ENCODE measurements at places on chromosomes 6 and 20.

- no peak for DNase-seq
Observed at GRCh38 chr6:53220605-53221004, 72.0 kb upstream of the GCM1 start.

GRCh38 chr20:4820806-4821518 lies 99.3 kb downstream of the PRND start:
- DNase-seq: no peak

DNA sequence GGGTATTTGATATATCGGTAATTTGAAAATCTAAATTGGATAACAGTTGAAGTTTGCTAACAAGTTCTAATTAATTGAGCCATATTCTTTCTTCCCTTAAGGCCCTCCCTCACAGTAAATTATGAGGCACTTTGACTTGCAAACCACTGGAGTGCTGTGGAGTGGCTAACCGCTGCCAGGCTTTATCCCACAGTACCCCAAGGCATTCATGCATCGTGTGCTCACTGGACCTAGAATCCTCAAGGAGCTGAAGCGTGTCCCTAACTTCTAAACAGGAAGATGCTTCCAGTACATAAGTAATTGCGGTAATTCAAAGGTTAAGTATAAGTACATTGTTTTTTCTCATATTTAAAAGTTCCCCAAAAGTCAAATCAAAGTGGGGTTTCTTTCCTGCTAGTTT lies 499.9 kb downstream of the TFAP2A start:
- no peak for DNase-seq

DNA sequence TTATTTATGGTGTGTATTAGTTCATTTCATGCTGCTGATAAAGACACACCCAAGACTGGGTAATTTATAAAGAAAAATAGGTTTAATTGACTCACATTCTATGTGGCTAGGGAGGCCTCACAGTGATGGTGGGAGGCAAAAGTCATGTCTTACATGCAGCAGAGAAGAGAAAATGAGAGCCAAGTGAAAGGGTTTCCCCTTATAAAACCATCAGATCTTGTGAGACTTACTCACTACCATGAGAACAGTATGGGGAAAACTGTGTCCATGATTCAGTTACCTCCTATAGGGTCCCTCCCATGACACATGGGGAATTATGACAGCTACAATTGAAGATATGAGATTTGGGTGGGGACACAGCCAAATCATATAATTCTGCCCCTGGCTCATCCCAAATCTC lies 150.0 kb upstream of the AHI1 start:
- no peak for DNase-seq

DNA sequence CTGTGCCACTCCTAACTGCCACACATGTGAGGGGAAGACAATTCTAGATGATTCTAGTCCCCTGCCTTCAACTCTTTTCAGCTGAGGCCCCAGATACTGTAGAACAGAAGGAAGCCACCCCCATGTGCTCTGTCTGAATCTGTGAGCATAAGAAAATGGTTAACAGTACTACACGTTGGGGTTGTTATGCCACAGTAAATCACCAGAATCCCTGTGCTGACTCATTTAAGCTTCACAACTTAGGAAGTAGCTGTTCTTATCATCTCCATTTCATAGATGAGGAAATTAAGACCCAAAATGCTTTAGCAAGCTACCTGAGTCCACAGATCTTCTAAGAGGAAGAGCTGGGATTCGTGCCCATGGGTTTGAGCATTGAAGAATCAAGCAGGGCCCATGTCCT lies 27.4 kb upstream of the SCRT2 start:
- DNase-seq: no peak

DNA sequence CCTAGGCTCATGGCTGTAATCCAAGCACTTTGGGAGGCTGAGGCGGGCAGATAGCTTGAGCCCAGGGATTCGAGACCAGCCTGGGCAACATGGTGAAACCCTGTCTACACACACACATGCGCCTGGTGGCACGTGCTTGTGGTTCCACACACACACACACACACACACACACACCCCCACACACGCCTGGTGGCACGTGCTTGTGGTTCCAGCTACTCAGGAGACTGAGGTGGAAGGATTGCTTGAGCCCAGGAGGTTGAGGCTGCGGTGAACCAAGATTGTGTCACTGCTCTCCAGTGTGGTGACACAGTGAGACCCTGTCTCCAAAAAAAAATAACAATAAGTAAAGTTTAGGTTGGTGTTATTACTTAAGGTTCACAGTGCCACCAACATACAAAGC lies 165.8 kb downstream of the ZFAND3 start:
- no peak for DNase-seq

DNA sequence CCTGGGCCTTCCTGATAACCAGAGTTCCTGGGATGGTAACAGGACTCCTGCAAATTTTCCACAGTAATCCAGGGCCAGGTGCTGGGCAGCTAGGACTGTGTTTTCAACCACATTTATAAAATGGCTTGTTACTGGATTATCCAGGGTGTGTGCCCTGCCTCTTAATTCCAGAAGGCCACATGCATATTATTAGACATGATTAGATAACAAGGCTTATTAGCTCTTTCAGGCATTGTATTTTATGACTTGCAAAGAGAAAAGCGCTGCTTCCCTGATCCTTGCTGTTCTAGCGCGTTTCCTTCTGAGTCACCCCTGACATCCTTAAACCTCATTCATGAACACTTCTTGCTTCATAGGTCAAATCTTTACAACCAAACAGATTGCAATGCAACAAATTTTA lies 208.6 kb downstream of the UST start:
- DNase-seq: no peak

- no peak for DNase-seq
Observed at GRCh38 chr6:122657601-122658000, 47.4 kb downstream of the PKIB start.

DNA sequence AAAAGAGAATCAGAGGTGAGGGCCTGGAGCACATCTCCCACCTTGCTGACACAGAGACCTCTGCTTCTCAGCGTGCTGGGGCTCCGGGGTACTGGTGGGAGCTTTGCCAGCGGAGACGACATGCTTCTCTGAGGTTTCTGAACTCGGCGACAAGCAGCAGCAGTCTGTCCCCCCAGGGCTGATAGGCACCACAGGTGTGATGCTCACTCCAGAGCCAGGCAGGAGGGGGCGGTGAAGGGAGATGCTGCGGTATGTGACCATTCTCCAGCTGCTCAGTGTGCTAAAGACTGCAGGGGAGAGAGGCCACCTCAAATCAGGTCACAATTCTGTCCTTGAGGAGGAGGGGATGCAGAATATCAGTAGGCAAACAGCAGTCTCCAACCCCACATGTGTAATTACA lies 219.9 kb downstream of the ALDH8A1 start:
- no peak for DNase-seq

- DNase-seq: no peak
Observed at GRCh38 chr20:33188421-33188820, 20.5 kb downstream of the BPIFA2 start.

- DNase-seq: no peak
Observed at GRCh38 chr20:2114127-2114959, 12.7 kb downstream of the STK35 start.

- DNase-seq: no peak
Observed at GRCh38 chr6:116467514-116467913, 6.3 kb downstream of the CALHM6 start.

DNA sequence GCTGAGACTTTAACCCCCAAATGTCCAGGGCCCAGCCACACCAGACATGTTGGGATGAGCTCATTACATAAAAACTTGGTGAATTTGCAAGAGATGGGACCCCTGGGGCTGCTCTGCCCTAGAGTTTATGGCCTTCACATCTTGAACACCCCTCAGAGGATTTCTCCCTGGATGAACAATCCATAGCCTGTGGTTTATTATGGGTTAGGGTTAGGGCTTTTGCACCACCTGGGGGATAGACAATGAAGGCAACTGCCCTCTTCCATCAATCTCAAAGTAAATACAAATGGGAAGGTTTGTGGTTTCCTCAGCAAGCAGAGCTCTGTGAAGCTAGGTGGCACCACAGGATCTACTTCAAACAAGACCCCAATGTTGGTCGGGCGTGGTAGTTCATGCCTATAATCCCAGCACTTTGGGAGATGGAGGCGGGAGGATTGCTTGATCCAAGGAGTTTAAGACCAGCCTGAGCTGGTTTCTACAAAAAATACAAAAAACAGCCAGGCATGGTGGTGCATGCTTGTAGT lies 17.4 kb downstream of the SPINT3 start:
- DNase-seq: no peak

GRCh38 chr6:157861814-157862213 lies 38.8 kb downstream of the SNX9 start:
- no peak for DNase-seq

GRCh38 chr6:114718716-114719270 lies 376.0 kb upstream of the HS3ST5 start:
- no peak for DNase-seq

- DNase-seq: no peak
Observed at GRCh38 chr6:37600312-37600916, 97.3 kb downstream of the MDGA1 start.

DNA sequence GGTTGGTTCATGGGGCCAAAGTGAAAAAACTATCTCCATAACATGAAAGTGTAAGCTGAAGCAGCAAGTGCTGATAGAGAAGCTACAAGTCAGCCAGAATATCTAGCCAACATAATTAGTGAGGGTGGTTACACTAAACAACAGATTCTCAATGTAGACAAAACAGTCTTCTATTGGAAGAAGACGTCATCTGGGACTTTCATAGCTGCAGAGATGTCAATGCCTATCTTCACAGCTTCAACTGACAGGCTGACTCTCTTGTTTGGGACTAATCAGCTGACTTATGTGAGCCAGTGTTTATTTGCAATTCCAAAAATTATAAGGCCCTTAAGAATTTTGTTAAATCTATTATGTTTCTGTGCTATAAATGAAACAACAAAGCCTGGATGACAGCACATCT lies 63.2 kb downstream of the GMDS start:
- DNase-seq: no peak

DNA sequence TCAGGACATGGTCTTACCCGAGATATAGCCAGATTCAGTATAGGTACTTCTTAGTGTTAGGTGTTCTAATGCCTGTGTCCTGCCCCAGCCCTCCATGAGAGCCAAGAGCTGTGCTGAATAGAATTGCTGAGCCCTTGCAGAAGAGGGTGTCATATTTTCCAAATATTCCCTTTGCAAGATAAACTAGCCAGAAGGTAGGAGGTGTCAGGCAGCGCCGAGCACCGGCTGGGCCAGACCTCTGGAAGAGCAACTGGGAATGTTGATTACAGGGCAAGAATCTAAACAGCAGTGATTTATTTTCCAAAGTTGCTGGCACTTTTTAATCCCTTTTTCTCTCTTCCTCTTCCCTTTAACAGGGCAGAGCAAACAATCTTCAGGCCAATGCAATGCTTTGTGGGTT lies 37.1 kb upstream of the EZR start:
- DNase-seq: no peak

DNA sequence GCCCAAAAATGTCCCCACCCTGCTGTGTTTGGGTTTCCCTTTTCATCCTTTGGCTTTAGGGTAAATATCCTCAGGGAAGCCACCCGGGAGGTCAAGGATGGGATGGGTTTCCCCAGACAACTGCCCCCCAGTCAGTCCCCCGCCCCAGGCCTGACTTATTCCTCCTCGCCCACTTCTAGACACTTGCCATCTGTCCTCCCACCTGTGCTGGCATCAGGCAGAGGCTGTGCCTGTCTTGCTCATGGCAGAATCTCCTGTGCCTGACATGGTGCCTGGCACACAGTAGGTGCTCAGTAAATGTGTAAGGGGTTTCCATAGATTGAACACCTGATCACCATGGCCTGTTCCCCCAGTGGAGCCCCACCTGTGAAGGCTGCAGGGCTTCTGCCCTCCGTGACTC lies 141.8 kb downstream of the PHACTR3 start:
- DNase-seq: no peak

- DNase-seq: no peak
Observed at GRCh38 chr20:34112600-34113101, 608 bp upstream of the EIF2S2 start.

DNA sequence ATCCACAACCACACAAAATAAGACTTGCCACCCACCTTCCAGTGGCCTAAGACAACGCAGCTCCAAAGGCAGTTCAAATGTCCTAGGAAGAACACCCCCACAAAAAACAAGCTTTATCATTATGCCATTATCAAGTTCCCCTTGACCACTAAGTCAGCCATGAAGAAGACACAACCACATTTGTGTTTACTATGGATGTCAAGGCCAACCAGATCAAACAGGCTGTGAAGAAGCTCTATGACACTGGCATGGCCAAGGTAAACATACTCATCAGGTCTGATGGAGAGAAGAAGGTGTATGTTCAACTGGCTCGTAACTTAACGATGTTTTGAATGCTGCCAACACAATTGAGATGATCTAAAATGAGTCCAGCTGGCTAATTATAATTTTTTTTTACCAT lies 26.1 kb downstream of the SEC63 start:
- DNase-seq: no peak

GRCh38 chr20:45776931-45777330 lies 14.8 kb downstream of the WFDC3 start:
- no peak for DNase-seq

DNA sequence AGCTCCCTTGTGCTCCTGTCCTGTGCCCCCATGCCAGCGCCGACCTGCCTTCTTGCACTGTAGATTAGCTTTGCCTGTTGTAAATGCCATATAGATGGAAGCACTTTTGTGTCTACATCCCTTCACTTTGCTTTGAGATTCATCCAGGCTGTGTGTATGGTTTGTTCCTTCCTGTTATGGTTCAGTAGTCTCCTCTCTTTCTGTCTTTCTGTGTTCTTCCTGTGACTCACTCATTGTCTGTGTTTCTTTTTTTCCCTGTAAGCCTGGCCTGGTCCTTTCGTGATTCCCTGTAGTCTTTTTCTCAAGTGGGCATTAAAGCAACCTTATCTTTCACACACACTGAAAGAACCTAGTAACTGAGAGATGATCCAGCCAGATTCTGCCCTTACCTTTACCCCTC lies 66.6 kb downstream of the JARID2 start:
- DNase-seq: no peak

- DNase-seq: no peak
Observed at GRCh38 chr6:164854526-164854925, 454.9 kb downstream of the C6orf118 start.

- no peak for DNase-seq
Observed at GRCh38 chr6:21594416-21595281, 1.1 kb downstream of the SOX4 start.

DNA sequence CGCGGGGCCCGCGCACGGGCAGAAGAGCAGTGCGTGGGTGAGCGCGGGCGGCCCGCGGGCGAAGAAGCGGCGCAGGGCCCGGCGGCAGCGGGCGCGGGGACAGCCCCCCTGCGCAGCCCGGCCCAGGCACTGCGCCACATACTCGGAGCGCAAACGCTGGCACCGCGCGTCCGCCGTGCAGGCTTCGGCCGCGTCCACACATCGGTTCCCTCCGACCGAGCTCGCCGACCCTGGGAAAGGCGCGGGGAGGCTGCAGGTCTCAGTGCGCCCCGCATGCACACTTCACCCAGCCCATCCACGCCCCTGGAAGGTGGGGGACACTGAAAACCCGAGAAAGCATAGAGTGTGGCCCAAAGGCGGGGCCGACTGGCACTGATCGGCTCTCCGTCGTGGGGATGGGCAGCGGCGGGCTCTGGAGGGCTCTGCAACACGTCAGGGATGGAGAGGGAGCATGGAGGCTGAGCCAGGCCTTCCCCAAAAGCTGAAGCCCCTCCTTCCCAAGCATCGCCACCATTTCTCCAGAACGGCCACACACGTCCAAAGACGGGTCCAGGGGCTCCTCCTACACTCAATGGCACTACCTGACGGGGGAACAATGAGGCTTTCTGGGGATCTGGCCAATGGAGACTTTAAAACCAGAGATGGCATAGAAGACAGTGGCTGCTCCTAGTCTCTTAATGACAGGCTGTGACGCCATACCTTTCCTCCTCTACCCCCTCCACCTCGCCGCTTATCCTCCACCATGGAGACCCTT lies 2.0 kb downstream of the GFRA4 start:
- no peak for DNase-seq

All from T-helper 22 cell (primary cell).